ENCODE measurements at places on chromosomes 11 and 22.

- no peak for DNase-seq
These were observed 104.6 kb upstream of the SORL1-AS1 start for GRCh38 chr11:121557348-121557747.

GRCh38 chr11:540583-541432 is 3.5 kb downstream of the LRRC56 start:
- no peak for DNase-seq

- no peak for DNase-seq
These were observed 15.4 kb downstream of the CARD10 start for GRCh38 chr22:37503850-37504249.

DNA sequence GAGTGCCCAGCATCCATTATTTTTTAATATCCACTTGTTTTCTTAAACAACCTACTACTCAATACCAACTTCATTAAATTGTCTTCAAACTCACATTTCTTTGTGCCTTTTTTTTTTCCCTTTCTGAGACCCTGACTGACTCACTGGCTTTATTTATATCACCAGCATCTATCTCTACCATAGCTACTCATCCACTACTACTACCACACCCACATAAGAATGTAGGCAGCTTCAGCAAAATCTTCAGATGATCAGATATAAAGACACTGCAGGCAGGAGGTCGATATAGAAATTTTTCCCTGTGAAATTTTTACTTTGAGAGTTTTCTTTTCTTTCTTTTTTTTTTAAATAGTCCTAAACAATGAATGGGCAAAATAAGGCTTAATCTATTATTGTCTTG is 2.2 kb downstream of the OR56B1 start:
- DNase-seq, result no peak

DNA sequence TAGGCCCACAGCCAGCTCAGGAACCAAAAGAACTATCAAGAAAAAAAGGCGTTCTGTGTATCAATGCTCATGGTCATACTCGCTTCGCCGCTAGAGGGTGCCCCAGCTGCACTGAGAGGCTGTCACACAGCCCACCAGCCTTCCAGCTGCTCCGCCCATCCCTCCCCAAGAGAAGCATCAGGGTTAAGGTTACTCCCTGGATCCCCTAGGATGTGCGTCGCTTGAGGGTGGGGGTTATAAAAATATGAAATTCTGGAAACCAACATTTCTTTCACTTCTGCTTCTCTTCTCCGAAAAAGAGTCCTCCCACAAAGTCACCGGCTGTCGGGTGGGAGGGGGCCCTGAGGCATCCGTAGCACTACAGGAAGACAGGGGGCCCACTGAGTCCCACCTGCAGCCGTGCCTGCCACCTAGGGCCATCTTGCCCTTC is 1.7 kb downstream of the CBX6 start:
- peak; percentile 54 for DNase-seq

DNA sequence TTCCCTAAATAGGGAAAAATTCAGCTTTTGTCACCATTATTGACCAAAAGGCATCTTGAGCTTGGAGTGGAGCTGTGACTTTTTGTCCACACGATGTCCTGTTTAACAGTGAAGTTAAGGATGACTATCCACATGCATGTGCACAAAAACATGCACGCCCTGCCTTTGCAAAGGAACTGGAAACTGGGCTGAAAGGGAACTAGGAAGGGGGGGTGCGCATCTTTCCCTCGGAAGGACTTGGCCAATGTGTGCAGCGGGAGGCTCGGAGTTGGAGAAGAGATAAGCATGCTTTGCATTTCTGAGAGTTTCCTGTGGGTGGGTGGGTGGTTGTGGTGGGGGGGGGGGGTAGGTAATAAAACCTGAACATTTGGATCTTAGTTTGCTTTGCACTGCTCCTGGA is 411 bp upstream of the KIRREL3 start:
- no peak for DNase-seq

GRCh38 chr11:41351825-41352224 is 107.6 kb downstream of the LRRC4C start:
- no peak for DNase-seq

DNA sequence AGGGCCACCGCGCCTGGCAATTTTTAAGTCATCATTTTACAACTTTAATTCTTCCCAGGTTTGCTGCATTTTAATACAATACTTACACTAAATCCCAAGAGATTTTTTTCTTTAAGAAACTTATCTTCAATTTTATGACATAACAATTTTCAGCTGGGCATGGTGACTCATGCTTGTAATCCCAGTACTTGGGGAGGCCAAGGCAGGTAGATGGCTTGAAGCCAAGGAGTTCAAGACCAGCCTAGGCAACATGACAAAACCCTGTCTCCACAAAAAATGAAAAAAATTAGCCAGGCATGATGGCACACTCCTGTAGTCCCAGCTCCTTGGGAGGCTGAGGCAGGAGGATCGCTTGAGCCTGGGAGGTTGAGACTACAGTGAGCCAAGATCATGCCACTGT is 38.8 kb downstream of the CLDN25 start:
- no peak for DNase-seq

DNA sequence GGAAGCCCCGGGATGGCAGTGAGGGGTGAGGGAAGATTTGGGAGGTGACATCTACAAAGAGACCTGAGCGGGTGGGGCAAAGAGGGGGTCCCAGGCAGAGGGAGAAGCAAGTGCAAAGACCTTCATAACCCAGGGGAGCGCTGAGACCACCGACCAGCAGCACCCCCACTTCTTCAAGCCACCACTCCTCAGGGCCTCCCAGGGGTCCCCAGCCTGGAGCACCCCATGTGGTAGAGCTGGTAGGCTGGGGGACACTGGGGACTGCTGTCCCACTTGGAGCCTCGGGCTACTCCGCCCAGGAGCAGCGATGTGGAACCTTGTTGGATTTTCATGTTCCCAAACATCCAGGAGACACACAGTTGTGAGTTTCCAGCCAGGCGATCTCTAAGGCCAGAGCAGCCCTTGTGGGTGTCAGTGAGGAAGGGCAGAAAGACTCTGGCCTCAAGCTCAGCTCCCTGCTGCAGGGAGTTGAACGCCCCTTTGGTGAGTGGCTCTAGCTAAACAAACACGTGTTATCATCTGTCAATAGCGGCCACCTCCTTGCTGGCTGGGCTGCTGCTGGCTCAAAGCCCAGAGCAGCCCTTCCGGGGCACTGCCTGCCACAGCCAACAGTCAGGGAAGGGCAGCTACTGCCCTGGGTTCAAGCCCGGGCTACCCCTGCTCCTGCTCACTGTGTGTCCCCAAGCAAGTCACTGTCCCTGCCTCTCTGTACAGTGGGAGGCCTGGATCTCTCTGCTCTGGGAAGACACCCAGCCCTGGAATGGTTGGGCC is 25.7 kb upstream of the CHKA start:
- DNase-seq, result no peak

- no peak for DNase-seq
These were observed 48.4 kb downstream of the CHRDL2 start for GRCh38 chr11:74682731-74683278.
